ENCODE measurements at places on chromosomes 6 and 20. TPM values are rescaled to one million over a fixed set of nuclear protein-coding genes. Genes with fewer than 3 reads are reported as not detected.

The PPP1R14C gene
- not detected for polyA plus RNA-seq

The SLC17A1 gene
- polyA plus RNA-seq, result not detected

The ABCC10 gene
- polyA plus RNA-seq, result 18.3 TPM

DNA sequence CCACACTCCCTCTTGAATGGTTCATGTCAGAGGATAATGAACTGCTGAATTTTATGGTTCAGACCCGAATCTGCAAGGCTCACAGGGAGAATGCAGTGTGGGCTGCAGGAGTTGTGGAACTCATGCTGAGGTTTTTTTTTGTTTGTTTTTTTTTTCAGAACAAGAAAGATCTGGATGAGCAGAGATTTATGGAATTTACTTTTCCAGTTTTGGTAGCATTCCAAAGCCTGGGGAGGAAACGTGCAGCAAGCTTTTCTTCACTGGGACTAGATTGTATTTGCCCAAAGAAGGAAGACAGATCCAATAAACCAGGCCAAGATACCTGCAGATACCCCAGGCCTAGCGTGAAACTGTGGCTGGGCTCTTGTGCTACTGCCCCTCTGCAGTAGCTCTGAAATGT, 223.9 kb upstream of the TAB2 start:
- peaks cover 33% of the 10 kb centered on the region for H3K4me1 ChIP-seq
- H3K4me3 ChIP-seq, result peak overlapping the region; percentile 75
- H3K36me3 ChIP-seq, result no peaks in the 10 kb centered on the region

- peaks cover 5% of the 10 kb centered on the region for H3K4me1 ChIP-seq
- H3K4me3 ChIP-seq, result no peak overlapping the region
- no peak overlapping the region for H3K27ac ChIP-seq
- no peaks in the 10 kb centered on the region for H3K36me3 ChIP-seq
- H3K27me3 ChIP-seq, result no peaks in the 10 kb centered on the region
- DNase-seq, result no peak
Measured at GRCh38 chr6:15184441-15184861, 61.4 kb upstream of the JARID2 start.

DNA sequence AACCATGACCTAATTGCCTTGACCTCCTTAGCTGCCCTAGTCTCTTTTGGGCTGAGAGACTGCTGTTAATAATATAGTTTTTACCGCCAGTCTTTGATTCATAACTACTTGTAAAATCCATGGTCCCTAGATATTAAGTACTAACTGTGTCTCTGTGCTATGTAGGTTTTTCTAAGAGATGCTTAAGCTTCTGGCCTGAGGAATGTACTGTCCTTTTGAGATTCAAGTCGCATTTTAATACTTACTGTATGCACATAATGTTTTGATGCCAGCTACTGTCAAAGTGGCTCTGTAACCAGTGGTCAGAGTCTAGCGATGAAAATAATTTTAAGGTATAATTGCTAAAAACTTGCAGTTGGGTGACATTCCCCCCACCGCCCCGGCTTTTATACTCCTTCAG, 2.1 kb downstream of the AKAP12 start:
- peaks cover 20% of the 10 kb centered on the region for H3K27me3 ChIP-seq
- H3K27ac ChIP-seq, result no peak overlapping the region
- no peak for DNase-seq
- H3K36me3 ChIP-seq, result no peaks in the 10 kb centered on the region

DNA sequence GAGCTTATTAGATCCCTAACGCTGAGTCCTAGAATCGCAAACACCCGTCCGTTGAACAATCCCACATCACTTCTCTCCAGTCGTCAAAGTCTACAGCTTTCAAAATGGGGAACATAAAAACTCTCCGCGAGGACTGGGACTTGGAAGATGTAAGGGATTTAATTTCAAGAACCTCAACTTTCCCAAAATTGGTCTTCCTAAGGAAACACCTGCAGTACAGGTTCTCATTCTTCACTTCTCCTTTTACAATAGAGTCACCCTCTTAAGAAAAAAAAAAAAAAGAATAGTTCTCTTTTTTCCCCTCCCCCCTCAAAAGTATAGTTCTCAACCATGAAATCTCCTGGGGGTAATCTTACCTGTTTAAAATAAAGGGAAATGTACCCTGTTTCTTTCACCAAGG, 6.6 kb upstream of the ZBTB22 start:
- H3K27me3 ChIP-seq, result no peaks in the 10 kb centered on the region
- H3K36me3 ChIP-seq, result peaks cover 26% of the 10 kb centered on the region
- peak; percentile 20 for DNase-seq
- H3K4me3 ChIP-seq, result peak overlapping the region; percentile 96

GRCh38 chr20:40197691-40198090, 491.3 kb downstream of the MAFB start:
- no peaks in the 10 kb centered on the region for H3K4me1 ChIP-seq
- no peak overlapping the region for H3K4me3 ChIP-seq
- H3K27ac ChIP-seq, result no peak overlapping the region
- no peak for DNase-seq
- no peaks in the 10 kb centered on the region for H3K27me3 ChIP-seq

- H3K4me3 ChIP-seq, result no peak overlapping the region
- no peaks in the 10 kb centered on the region for H3K36me3 ChIP-seq
- H3K4me1 ChIP-seq, result no peaks in the 10 kb centered on the region
- no peak overlapping the region for H3K27ac ChIP-seq
- DNase-seq, result no peak
Measured at GRCh38 chr6:159828074-159828473, 28.0 kb downstream of the PNLDC1 start.

DNA sequence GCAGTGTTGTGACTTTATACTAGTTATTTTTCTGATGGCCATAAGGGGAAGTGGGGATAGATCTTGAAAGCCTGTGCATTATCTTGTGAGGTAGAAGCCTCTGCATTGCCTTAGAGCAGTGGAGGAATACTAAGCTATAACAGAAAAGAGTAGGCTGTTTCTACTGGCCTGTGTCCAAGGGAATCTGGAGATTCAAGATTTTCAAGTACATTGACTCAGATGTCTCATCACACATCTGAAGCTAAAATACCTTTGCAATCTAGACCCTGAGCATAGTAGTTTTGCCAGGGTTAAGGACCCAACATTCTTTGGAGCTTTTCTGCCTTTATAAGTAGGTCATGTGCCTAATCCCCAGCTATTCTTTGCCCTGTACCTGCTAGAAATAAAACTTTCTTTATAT, 272.3 kb downstream of the TENT5A start:
- H3K36me3 ChIP-seq, result no peaks in the 10 kb centered on the region
